Stromal cell of bone marrow (primary cell): ENCODE measurements at places on chromosomes 11 and 22.

DNA sequence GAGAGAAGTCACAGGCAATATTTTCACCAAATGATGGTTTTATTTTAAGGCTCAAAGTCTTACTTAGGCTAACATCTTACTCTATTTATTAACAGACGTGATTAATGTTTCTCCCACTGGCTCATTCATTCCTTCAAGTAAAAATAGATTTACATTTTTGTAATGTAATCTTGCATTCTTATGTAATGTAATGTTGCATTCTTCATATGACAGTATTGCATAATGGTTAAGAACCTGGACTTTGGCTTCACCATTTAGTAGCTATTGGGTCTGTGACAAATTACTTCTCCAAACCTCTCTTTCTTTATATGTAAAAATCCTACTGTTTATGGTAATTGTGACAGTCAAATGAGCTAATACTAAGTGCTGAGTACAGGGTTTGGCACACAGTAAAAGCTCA, 3.3 kb upstream of the DIXDC1 start:
- no peak for DNase-seq

GRCh38 chr11:92739041-92739440, 230.4 kb upstream of the MTNR1B start:
- DNase-seq: peak; percentile 48

- DNase-seq: no peak
Observed at GRCh38 chr11:85626496-85626895, 648 bp downstream of the DLG2 start.

DNA sequence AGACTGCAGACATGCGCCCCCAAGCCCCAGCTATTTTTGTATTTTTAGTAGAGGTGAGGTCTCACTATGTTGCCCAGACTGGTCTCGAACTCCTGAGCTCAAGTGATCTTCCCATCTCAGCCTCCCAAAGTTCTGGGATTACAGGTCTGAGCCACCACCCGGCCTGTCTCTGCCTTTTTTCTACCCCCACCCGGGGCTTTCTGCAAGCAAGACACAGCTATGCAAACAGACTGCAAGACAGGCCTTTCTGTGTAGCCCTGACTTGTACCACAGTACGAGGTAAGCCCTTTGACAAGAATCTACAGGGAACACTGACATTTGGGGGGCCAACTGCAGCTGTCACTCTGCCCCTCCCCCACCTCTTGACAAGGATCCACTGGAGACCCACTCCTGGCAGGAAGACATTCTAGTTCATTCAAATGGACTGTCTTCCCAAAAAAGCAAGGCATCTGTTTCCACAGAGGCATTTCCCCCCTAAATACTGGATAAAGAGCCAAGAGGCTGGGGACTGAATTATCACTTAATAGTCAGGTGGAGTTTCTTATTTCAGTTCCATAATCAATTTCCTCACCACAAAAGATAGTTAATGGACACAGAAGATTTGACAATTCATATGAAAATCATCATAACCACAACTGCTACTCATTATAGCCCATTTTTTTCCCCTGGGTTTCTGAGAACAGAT, 118.2 kb downstream of the ABTB2 start:
- no peak for DNase-seq

GRCh38 chr11:94933223-94934130, 39.9 kb downstream of the CWC15 start:
- peak; percentile 96 for DNase-seq
